Vagina (tissue), 2 donors: ENCODE measurements at places on chromosomes 7 and 10. TPM values are rescaled to one million over a fixed set of nuclear protein-coding genes. Genes with fewer than 3 reads are reported as not detected.

The TBXAS1 gene
- total RNA-seq = 18.4 TPM

DNA sequence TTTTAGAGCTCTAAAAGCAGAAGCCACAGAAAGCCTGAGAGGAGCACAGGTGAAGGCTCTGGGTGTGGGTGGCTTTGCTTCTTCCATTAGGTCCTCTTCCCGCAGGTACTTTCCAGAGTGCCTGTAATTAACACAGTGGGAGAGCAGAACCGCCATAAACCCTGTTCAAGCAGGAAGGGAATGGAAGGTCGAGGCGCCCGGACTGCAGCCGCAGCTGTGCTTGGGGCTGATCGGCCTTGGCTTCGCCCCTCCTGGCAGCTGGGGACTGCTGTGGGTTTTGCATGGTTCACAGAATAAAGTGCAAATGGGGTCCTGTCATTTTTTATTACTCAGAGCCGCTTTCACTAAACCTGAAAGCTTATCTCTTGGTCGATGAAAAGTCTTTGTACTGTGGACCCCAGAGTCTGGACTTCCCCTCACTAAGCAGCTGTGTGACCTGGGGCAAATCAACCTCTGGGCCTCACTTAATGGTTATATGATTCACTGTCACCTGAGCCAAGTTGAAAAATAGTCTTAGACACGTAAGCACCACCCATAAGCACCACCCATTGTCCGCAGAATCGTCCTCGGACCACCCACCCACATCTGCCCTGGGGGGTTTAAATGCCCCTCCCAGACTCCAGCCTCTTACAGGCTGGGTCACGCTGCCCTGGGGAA is 100.9 kb downstream of the XRCC2 start:
- no peaks in the 10 kb centered on the region for H3K36me3 ChIP-seq
- peaks cover 22% of the 10 kb centered on the region for H3K4me1 ChIP-seq
- no peak overlapping the region for H3K27ac ChIP-seq

DNA sequence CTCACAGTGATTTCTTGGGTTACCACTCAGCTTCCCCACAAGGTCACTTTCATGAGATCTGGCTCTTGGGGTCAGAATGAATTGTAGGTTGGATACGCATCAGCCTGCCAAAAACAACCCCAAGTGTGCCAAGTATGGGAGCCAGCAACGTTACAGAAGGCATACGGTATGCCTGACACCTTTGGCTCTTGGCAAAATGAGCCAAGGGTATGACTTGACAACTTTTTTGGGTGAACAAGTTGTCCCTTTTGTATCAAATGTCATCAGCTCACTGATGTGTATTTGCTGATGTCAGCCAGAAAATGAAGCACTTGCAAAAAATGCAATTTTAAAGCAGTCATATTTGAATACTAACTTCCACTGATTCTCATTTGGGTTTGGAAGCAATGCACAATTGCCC is 168.4 kb downstream of the CACNB2 start:
- no peaks in the 10 kb centered on the region for H3K4me1 ChIP-seq
- no peak for DNase-seq
- no peak overlapping the region for H3K4me3 ChIP-seq

The THNSL1 gene
- 2.0 TPM for total RNA-seq

DNA sequence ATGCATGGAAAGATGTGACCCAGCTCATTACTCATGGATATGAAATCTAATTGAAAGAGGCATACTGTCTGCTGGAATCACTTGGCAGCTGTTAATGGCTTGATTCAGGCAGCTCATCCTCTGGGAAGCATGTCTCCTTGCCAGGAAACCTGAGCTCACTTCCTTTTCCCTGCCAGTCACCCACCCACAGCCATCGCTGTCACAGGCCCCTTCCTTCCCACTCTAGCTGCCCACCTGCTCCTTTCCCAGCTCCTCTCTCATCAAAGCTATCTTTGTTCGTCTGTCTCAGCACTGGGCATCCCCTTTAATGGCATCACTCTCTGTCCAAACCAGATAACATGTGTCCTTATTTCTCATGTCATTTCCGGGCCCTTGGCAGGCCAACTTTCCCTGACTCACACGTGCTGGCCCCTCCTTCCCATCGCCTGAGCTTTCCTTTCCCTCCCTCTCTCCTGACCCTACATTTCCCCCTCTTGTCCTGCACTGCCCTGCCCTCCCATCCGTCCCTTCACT is 721.9 kb downstream of the TNS3 start:
- no peaks in the 10 kb centered on the region for H3K36me3 ChIP-seq
- H3K27ac ChIP-seq = no peak overlapping the region
- H3K27me3 ChIP-seq = no peaks in the 10 kb centered on the region
- H3K4me3 ChIP-seq = no peak overlapping the region
- H3K4me1 ChIP-seq = no peaks in the 10 kb centered on the region

The MYOZ1 gene
- not detected for total RNA-seq

The ASB10 gene
- total RNA-seq = not detected

GRCh38 chr7:35026150-35026549 is 11.1 kb downstream of the DPY19L1 start:
- H3K4me1 ChIP-seq = no peaks in the 10 kb centered on the region
- H3K27me3 ChIP-seq = no peaks in the 10 kb centered on the region
- H3K36me3 ChIP-seq = no peaks in the 10 kb centered on the region
- DNase-seq = no peak
- no peak overlapping the region for H3K4me3 ChIP-seq
